Activated T-cell treated with anti-CD3 and anti-CD28 coated beads for 24 hours (primary cell): ENCODE measurements at places on chromosomes 11 and 22.

- DNase-seq, result no peak
These were observed 193.0 kb upstream of the E2F8 start for GRCh38 chr11:19433791-19434190.

GRCh38 chr22:43838161-43838560, 24.2 kb downstream of the SULT4A1 start:
- no peak for DNase-seq

DNA sequence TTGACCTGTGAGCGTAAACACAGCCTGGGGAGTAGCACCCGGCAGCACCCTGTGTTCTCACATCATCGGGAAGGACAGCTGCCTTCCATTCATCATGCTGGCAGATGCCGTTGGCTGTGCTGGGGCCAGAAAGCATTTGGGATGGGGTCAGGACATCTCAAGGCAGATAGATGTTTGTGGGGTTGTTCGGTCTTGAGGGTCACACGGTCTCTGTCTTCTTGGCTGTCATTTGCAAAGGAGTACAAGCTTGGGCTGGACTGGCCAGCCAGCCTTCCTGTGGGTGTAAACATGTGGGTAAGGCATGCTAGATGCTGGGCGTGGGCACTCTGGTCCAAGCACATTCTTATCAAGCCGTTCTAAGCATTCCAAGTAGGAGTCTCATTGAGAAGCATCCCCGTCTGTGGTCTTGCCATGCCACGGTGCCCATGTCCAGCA, 81.4 kb downstream of the TBC1D22A start:
- DNase-seq, result no peak

DNA sequence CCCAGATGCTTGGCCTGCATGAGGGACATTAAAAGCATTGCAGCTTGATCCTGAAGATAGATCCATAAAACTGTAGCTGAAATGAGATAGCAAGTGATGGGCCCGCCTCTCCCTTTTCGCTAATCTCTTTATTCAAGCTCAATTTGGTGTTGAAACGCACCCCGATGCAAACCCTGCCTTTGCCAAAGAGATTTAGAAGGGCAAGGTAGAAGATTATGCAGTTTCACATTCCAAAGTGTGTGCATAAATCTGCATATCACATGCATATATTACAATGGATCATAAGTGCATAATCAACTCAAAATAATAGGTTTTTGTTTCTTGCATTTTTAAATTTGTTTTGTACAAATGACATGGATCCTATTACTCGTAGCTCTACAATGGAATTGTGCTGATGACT, 80.1 kb upstream of the SHANK2 start:
- DNase-seq, result no peak

- DNase-seq, result no peak
These were observed 162.7 kb downstream of the BARX2 start for GRCh38 chr11:129538323-129538722.
